ENCODE measurements at places on chromosomes 5 and 9. TPM values are rescaled to one million over a fixed set of nuclear protein-coding genes. Genes with fewer than 3 reads are reported as not detected.

GRCh38 chr5:142821733-142822487 is 51.7 kb downstream of the ARHGAP26 start:
- no peak for DNase-seq

GRCh38 chr9:132168347-132168746 is 6.5 kb downstream of the NTNG2 start:
- DNase-seq, result no peak

GRCh38 chr5:177325868-177326381 is 14.2 kb upstream of the MXD3 start:
- DNase-seq, result peak; percentile 7

DNA sequence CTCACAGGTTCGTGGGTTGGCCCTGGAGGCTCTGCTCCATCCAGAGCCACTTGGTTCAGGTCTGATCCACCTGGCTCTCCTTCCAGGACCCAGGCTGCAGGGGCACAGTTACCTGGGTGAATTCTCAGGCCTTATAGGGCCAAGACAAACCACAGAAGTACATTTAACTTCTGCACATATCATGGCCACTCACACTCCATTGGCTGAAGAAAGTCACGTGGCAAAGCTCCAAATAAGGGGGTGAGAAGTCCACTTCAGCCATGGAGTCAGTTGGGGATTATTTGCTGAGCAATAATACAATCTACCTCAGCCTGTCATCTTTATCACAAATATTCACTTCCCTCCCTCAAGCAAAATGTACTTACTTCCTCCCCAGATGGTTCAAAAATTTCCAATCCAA is 83.6 kb downstream of the MACROH2A1 start:
- DNase-seq, result no peak

DNA sequence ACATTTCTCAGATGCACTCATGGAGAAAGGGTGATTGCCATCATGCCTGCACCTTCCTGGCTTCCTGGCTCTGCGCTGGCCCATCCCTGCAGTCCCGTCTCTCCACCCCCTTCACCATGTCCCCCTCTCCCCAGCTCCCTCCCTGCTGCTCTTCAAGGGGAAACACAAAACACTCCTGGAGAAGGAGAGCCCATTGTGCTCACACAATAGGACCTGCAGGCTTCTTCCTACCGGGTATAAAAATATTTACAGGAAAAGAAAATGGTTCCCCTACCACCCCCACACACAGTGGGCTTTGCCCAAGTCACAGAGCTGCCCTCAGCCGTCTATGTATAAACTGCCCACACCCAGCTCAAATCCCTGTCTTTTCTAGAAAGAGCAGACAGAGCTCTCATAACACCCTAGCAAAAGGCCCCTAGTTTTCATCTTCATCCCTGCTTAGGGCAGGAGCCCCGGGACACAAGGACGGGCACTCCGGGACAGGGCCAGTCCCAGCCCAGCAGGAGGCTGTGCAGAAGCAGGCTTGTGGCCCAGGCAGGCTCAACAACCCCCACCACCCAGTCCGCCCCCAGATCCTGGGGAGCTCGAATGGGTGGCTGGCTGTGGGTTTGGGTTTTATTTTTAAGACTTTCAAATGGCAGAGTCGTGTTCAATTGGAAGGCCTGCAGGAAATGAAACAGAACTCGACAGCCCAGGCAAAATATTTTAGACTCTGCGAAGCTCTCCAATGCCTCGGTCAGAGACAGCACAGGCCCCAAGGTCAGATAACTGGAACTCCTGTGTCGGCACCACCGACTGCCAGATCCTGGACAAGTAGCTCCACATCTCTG is 77.3 kb downstream of the LRSAM1 start:
- no peak for DNase-seq

The ROPN1L gene
- total RNA-seq, result 1.7 TPM

The OLFM1 gene
- total RNA-seq, result 33.7 TPM

The DMRT3 gene
- total RNA-seq, result not detected

DNA sequence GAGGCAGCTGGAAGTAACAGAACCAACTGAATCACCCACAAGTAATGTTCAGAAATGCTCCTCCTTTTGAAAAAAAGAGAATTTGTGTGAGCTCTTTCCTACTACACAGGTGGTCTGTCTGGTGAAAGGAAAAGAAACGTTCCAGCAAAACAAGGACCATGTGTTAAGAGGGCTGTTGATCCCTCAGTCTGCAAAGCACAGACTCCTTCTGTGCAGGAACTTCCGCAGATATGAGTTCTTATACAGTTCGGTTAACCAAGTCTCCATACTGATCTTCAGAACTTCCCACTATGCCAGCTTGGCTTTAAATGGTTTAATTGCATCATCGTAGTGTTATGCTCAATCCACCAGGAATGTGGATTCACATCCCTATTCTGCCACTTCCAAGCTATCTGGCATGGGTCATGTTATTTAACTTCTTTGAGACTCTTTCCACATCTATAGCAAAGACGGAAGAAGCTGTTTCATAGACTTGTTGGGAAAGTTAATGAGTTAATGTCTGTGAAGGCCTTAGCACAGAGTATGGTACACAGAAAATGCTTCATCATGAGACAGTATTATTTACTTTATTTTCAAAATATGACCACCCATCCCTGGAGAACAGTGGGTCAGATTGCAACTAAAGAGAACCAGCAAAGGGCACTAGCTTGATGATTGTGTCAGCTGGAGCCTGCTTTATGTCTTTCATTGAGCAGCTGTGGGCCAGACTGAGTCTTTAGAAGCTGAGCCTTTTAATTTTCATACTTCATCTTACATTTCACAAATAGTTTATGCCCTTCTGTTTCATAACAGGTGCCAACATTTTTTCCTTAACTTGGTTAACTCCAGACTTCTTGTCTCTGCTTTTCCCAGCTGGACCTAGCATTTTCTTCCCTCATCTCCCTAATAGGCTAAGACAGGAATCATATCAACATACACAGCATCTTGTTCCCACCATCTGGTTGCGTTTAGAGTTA is 89.9 kb downstream of the MAMDC2 start:
- no peak for DNase-seq

GRCh38 chr9:95080961-95081647 is 236.4 kb downstream of the FANCC start:
- DNase-seq, result no peak

DNA sequence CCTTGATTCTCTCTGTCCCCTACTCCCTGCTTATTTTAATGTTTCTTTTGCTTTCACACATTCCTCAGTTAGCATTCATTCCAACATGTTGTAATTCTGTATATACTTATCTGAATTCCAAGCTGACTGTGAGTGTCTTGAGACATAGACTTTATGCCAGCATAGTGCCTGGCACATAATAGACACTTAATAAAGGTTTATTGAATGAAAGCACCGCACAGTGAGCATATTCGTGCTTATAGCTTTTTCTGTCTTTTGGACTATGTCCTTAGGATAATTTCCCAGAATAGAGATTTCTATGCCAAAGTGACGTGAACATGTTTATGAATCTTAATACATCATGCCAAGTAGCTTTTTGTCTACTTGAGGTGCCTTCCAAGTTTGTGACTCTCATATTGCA is 174.6 kb downstream of the CD180 start:
- DNase-seq, result no peak

- no peak for DNase-seq
Observed at GRCh38 chr5:115577329-115577728, 24.9 kb downstream of the TICAM2 start.

DNA sequence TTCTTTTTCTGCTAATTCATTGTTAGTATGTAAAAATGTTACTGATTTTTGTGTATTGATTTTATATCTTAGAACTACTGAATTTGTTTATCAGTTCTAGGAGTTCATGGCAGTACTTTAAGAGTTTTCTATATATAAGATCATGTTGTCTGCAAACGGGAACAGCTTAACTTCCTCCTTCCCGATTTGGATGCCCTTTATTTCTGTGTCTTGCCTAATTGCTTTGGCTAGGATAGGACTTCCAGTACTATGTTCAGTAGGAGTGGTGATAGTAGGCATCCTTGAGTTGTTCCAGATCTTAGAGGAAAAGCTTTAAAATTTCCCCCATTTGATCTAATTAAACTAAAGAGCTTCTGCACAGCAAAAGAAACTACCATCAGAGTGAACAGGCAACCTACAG is 20.1 kb downstream of the RCL1 start:
- no peak for DNase-seq

DNA sequence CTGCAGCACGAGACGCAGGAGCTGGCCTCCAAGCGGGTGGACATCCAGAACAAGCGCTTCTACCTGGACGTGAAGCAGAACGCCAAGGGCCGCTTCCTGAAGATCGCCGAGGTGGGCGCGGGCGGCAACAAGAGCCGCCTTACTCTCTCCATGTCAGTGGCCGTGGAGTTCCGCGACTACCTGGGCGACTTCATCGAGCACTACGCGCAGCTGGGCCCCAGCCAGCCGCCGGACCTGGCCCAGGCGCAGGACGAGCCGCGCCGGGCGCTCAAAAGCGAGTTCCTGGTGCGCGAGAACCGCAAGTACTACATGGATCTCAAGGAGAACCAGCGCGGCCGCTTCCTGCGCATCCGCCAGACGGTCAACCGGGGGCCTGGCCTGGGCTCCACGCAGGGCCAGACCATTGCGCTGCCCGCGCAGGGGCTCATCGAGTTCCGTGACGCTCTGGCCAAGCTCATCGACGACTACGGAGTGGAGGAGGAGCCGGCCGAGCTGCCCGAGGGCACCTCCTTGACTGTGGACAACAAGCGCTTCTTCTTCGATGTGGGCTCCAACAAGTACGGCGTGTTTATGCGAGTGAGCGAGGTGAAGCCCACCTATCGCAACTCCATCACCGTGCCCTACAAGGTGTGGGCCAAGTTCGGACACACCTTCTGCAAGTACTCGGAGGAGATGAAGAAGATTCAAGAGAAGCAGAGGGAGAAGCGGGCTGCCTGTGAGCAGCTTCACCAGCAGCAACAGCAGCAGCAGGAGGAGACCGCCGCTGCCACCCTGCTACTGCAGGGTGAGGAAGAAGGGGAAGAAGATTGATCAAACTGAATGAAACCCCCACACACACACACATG is 654 bp downstream of the PURA start:
- peak; percentile 71 for DNase-seq

The IRX1 gene
- total RNA-seq, result 62.0 TPM

- DNase-seq, result no peak
Observed at GRCh38 chr5:126508962-126509279, 85.7 kb downstream of the GRAMD2B start.

The ASPN gene
- total RNA-seq, result 1.5 TPM

The GARIN3 gene
- total RNA-seq, result not detected

GRCh38 chr9:68978066-68978465 is 35.8 kb downstream of the PRKACG start:
- no peak for DNase-seq

DNA sequence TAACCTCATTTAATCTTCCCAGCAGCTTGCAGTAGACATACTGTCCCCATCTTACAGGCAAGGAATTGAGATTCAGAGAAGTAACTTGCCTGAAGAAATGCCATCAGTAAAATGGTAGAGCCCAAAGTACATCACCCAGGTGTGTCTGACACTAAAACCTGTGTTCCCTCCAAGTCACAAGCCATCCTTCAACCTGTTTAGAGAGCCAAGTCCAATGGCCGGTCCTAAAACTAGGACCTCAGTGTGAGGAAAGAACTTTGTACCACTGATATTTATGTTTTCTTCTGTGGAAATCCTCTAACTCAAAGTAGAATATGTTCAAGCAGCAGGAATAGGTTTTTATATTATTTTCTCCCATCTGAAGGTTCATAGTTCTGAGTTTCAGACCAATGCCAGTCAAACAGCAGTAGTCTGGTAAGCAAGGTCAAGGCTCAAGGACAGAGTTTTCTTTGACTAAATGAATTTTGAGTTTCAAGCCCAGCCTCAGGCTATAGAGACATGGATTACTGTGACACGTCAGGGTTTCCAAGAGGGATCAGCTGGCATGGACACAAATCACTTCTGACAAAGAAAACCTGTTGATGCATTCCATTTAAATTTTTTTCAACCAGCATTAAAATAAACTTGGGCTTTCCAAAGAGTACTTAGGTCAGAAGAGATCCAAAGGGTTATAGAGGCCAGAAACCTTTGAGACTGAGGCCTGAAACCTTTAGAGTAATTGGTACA is 80.9 kb upstream of the PLPP6 start:
- DNase-seq, result no peak

Data from kidney (tissue), 22 donors.